Fibroblast of skin of left quadriceps (primary cell): ENCODE measurements at places on chromosomes 6 and 20.

DNA sequence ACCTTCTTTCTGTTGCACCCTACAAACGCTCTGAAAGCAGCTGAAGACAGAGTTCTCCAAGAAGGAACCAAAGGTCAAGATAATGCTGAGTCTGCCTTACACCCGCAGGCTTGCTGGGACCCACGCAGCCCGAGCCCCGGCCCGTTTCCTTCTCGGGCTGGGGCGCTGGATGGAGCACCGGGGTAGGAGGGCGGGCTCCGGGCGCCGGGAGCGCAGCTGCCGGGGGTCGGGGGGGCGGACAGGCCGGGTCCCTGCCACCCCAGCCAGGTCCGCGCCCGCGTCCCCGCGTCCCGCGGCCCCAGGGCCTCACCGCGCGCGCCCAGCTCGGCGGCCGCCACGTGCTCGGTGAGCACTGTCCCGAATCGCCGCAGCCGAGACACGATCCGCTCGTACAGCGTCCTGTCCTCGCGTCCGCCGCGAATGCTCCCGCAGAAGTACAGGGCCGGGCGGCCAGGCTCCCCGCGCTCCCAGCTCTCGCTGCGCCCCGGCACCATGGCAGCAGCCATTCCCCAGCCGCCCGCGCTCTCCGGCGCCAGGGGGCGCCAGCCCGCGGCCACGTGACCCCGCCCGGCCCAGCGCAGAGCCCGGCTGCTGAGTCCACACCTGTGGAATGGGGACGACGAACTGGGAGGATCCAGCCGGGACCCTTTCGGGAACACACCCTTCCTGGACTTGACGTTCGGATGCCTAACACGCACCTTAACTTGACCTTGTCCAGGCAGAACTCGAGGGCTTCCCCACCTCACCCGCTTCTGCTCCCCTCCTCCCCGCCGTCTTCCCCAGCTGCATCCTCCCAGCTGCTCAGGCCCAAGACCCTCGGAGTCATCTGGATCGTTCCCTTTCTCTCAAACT is at the start of gene DNPH1:
Gene DNPH1, minus strand, starts transcription at position 531 of the 852 bp plus-strand sequence. Its CDS starts 25 bp downstream, at position 506.
- peak; percentile 27 for DNase-seq

DNA sequence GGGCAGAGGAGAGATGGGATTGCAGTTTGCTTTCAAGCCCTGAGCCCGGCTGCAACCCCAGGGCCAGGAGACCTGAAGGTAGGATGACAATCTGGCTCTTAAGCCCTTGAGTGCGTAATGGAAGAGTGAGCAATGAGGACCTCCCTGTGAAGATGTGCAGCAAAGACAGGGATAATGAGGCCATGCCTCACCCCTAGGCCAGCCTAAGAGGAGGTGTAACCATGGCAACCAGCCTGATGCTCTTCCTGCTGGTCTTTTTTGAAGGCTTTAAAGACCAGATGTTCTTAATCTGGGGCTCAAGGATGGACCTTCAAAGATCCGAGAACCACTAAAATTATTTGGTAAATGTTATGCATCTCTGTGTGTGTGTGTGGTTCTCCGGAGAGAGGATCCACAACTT is 8.2 kb downstream of the ARHGAP40 start:
- no peak for DNase-seq

GRCh38 chr6:36976007-36976264 is 10.1 kb downstream of the MTCH1 start:
- no peak for DNase-seq

DNA sequence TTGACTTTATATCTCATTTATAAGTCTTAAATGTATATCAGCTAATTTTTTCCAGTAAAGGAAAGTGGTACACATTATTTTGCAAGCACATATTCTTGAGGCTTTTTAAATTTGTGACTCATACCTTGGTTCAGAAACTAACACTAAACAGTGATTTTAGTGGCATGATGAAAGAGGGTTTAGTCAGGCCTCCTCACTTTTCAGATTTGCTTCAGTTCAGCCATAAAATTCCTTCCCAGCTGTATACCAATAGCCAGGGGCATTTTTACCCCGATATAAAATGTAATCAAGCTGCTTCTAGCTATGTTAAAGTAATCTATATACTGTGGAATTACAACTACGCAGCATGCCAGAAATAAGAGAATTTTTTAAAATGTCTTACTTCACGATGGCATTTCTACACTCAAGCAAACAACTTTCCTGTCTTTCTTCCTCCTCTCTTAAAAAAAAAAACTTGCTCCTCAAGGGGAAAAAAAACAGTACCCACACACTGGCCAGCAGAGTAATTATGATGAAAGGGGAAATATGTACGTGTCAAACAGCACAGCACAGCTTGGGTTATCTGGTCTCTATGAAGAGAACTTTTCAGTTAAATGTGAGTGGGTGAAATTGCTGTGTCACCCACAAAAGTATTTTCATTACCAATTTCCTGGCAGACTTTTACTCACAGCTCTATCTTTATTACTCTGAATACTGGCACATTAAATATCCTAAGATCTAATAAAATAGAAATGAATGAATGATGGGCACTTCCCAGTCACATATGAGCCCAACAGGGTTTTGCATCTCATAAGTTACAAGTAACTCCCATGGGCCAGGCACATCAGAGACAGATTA is 244.8 kb upstream of the TENT5A start:
- peak; percentile 83 for DNase-seq

DNA sequence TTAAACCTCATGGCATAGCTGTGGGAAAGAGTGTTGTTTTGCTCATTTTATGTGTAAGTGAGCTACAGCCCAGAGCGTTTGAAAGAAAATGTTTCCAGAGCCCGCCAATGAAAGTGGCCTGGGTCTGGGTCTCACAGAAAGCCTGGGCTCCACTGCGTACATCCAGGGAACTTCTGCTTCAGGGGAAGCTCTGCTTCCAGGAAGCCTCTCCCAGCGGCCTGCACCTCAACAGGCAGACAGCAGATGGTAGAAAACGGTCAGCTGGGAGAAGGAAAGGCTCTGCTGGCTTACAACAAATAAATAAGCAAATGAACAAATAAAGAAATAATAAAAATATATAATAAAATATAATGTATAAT is 270.5 kb upstream of the SUPT3H start:
- DNase-seq, result no peak
